ENCODE measurements at places on chromosomes 12 and 14. TPM values are rescaled to one million over a fixed set of nuclear protein-coding genes. Genes with fewer than 3 reads are reported as not detected.

EGLN3 gene
- 9.3 TPM for polyA plus RNA-seq

- no peak for DNase-seq
Measured at GRCh38 chr14:90274808-90275457, 18.6 kb downstream of the PSMC1 start.

GRCh38 chr14:39467889-39468524, 35.8 kb upstream of the FBXO33 start:
- DNase-seq = no peak

TSHR gene
- not detected for polyA plus RNA-seq

DNA sequence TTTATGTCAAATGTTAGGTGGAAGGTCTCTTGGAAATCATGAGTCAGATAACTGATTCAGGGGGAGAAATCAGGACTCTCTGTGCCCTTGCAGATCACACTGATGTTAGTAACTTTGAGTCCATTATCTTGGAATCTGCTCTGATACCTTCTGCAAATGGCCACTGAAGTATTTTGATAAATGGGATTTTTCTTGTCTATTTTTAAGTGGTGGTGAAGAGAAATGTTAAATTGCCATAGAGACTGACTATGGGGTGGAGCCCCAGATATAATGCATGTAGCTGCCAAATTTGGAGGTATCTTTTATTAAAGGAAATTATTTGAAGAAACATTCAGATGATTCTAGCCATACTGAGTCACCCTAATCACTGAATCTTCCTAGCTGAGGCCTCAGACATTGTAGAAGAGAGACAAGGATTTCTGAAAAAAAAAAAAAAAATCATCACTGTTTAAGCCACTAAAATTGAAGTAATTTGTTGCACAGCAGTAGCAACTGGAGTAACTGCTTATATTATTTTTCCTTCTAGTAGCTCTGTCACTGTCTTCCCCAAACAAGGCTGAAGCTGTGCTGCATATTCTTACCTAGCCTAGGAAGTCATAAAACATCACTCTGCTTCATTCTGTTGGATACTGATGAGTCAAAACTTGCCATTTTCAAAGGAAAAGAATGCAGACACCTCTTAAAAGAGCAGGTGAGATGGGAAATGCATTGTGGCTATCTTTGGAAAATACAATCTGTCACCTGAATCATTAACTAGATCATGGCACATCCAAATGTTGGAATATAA, 36.0 kb upstream of the CLEC14A start:
- DNase-seq = no peak

GRCh38 chr12:70271025-70271424, 27.8 kb downstream of the CNOT2 start:
- DNase-seq = no peak

DNA sequence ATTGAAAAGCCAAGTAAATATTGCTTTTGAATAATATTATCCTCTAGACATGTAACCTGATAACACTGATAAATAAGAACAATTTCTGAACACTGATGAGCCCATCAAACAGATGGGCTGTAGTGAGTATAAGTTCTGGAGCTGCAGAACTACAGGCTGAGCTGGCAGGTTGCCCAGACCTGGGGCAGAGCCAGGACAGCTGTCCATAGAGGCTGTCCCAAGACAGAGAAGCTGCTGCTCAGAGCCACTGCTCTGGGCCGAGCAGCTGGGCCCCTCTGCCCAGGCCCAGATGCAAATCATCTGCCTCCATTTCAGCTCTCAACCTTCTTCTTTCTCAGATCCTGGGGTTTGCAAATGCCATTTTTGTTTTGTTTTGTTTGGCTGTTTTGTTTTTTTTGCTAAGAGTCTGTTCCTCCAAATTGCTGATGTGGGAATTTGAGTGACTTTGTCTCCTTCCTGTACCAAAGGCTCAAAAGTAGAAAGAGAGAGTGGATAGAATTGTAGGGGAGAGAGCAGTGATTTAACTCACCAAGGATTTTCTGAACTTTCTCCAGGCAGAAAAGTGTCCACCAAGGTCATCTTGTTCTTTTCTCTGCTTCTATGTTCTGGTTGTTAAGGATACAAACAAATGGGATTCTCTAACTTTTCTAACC, 4.0 kb upstream of the TESPA1 start:
- no peak for DNase-seq

GRCh38 chr14:62692490-62693106, 352.7 kb downstream of the KCNH5 start:
- DNase-seq = no peak

- no peak for DNase-seq
Measured at GRCh38 chr14:42854061-42854460, 1247.4 kb downstream of the LRFN5 start.

DNA sequence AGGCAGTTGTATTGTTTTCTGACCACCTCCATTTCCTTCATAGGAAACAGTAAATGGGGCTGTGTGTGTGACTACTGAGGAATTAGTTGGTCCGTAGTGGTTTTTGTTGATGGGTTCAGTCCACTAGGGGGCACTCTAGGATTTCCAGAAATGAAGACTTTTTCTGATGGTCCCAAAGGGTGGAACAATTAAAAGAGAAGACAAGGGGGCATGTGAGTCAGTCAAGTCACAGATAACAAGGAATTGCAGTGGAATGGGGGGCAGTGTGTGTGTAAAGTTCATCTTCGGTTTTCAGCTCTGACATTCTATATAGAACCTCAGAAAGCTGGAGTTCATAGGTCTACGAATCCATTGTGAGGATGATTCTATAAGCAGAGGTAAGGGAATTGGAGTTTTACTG, 186.6 kb upstream of the OR4E1 start:
- DNase-seq = no peak

DNA sequence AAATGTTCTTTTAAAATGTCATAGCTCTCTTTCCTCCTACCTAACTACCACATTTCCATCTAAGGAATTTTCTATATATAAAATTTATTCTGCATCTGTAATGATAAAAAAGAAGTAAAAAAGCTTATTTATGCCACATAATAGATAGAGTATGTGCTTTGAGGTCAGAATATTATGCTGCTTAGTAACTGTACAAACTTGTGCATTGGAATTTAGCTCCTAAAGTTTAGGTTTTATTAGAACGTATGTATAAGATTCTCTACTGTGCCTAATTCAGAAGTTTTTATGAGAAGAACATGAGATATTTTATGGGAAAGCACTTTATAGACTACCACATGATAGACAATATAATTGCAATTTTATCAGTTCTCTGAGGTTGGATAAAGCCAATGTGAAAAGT, 384.6 kb downstream of the SLC16A7 start:
- no peak for DNase-seq

SH2B3 gene
- 11.3 TPM for polyA plus RNA-seq

GRCh38 chr14:34302654-34303053, 159.4 kb downstream of the SPTSSA start:
- DNase-seq = no peak

NEMP1 gene
- 18.6 TPM for polyA plus RNA-seq

OR4Q2 gene
- polyA plus RNA-seq = not detected

DNA sequence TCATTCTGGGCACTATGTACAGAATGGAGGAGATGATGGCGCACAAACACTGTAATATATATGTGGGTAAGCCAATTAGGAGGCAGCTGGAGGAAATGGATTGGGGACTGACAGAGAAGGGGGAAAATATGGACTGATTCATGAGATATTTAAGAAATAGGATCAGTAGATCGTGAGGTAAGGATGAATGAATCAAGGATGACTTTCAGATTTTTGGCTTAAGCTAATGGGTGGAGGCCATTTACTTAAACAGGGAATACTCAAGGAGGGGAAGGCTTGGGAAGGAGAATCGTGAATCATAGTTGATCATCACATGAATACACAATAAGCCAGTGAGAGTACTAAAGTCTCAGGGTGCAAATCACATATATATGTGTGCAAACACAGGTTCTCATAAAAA, 11.2 kb upstream of the GNPNAT1 start:
- peak; percentile 30 for DNase-seq

GRCh38 chr14:47008732-47009131, 357.2 kb upstream of the RPL10L start:
- no peak for DNase-seq

DNA sequence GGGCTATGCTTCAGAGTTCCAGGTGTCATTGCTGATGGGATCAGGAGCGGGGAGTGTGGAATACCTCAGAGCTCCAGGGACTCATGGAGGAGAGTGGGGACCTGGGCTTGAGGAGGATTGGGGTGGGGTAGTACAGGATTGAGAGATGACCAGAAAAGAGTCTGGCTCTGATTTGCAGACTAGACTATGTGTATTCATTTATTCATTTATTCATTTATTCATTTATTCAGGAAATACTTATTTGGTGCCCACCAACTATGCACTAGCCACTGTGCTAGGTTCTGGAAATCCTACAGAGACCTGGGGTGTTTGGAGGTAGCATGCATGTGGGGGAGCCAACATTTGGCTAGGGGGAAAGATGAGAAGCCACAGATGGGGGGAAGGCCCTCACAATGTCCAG, 871 bp upstream of the KRT83 start:
- no peak for DNase-seq

- no peak for DNase-seq
Measured at GRCh38 chr14:69137843-69138535, 14.9 kb downstream of the DCAF5 start.

DNA sequence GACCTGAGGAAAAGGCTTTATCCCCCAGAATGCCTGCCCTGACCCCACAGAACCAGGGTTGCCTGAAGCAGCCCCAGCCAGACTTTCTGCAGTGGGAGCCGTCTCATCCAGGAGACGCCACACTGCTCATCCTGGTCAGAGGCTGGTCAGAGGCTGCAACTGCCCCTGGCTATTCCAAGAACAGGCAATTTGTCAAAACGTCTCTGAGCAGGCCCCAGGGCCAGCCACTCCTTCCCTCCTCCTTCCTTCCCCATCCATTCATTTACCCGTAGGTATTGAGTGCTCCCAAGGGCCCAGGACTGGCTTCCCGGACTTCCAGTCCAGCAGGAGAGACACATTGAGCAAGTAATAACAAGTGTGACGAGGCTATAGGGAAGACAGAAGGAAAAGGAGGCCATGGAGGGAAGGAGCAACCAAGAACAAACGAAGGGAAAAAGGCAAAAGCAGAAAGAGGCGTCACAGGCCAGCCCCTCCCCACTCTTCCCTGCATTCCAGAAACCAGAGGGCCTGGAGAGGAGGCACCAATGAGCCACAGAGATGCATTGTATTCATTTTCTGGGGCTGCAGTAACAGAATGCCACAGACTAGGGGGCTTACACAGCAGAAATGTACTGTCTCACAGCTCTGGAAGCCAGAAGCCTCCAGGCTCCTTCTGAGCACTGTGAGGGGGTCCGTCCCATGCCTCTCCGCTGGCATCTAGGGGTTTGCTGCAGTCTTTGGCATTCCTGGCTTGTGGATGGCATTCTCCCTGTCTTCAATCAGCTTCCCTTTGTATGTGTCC, 21.0 kb upstream of the CD9 start:
- no peak for DNase-seq

ARMH4 gene
- 0.56 TPM for polyA plus RNA-seq

GRCh38 chr12:108063192-108063591, 65.9 kb upstream of the WSCD2 start:
- DNase-seq = no peak

DNA sequence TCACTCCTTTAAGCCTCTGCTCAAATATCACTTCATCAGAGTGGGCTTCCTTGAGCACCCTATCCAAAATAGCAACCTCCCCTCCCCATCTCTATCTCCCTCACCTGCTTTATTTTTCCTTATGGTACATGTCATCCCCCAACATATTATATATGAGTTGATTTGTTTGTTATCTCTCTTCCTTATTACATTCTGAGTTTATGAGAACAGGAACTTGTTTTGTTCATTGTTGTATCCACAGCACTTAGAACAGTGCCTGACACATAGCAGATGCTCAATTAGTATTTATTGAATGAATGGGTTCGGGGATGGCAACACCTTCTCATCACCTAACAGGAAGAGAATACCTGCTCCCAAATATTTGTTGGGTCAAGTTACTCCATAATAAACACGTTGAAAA, 24.6 kb upstream of the SMOC1 start:
- DNase-seq = no peak

DNA sequence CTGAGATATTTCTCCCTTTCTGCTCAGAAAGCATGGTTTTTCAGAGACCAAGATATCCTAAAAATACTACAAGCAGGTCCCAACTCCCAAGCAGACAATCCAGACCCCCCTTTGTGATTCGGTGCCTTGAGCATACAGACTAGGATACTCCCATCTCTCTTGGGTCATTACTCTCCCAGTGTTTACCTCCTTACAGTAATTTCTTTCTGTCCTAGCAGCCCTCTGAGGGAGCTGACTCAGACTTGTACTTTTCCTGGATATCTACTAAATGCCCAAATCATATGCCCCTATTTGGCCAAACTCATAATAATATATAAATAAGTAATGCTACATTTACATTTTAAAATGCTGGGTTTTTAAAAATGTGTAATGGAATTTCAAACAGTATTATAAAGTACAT, 355.6 kb downstream of the LRIG3 start:
- no peak for DNase-seq

- DNase-seq = no peak
Measured at GRCh38 chr14:60775296-60775695, 40.7 kb downstream of the MNAT1 start.

- no peak for DNase-seq
Measured at GRCh38 chr12:24955853-24956252, 7.0 kb upstream of the BCAT1 start.

LBHD2 gene
- not detected for polyA plus RNA-seq

DNA sequence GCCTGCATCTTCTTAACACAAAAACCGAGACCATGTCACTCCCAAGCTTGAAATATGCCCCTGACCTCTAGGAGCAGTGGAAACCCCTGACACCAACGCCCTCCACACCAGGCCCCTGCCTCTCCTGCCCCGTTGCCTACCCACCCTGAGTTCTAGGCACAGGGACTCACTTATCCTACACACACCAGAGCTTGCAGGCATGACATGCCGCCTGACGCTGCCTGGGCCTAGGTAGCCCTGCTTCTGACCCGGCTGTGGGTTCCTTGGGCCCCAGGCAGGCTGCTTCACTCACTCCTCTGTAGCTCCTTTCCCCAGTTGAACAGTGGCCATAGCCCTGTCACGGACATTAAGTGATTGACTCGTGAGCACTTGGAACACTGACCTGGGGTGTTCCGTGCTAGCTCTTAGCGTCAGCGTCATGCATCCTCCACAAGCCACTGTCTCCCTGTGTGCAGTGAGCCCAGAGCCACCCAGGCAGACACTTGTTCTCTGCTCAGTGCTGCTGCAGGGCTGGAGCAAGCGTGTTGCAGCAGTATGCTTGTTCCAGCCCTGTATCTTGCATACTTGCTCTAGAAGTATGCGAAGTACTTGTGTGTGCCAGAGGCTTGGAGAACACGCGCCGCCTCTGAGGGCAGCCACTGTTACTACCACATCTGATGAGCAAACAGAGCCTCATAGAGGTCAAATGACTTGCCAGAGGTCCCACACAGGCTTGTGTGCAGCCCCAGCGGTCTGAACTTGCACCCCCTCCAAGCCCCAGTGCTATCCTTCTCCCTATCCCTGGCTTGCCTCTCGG, 15.6 kb downstream of the OTUB2 start:
- no peak for DNase-seq
